ENCODE measurements at places on chromosomes 6 and 20.

DNA sequence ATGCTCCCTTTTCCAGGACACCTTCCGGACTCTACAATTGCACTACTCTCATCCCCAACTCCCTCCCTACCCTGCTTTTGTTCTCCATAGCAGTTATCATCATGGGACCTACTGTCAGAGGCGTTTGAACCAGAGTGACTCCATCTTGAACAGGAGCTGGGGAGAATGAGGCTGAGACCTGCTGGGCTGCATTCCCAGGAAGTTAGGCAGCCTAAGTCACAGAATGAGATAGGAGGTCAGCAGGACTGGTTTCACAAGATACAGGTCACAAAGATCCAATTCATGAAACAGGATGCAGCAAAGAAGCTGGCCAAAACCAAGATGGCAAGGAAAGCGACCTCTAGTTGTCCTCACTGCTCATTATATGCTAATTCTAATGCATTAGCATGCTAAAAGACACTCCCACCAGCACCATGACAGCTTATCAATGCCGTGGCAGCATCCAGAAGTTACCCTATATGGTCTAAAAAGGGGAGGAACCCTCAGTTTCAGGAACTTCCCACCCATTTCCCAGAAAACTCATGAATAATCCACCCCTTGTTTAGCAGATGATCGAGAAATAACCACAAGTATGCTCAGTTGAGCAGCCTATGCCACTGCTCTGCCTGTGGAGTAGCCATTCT, 15.6 kb downstream of the SLC13A3 start:
- no peaks in the 10 kb centered on the region for H3K36me3 ChIP-seq
- H3K27ac ChIP-seq: no peak overlapping the region
- H3K27me3 ChIP-seq: peaks cover 11% of the 10 kb centered on the region
- no peak for DNase-seq
- H3K4me3 ChIP-seq: no peak overlapping the region

DNA sequence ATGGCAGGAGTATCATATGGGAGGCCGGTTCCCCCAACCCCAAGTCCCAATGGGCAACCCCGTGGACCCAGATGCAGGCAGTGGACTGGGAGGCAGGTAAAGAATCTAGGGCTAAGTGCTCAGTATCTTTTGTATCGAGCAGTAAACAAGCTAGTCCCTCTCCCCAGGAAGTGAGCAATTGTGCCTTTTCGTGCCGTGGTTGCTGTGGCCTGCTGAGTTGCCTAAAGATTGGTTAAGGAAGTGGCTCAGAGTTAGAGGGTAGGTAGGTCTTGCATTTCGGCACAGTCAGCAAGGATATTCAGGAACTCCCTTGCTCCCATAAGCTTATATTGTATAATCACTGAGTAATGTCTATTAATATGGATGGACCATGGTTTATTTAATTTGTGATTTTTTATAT, 1.3 kb upstream of the DNAH8 start:
- H3K36me3 ChIP-seq: no peaks in the 10 kb centered on the region
- no peaks in the 10 kb centered on the region for H3K4me1 ChIP-seq
- no peak overlapping the region for H3K4me3 ChIP-seq
- H3K27ac ChIP-seq: no peak overlapping the region
- H3K27me3 ChIP-seq: peaks cover 41% of the 10 kb centered on the region

- H3K36me3 ChIP-seq: no peaks in the 10 kb centered on the region
- H3K4me3 ChIP-seq: no peak overlapping the region
- H3K27me3 ChIP-seq: no peaks in the 10 kb centered on the region
- peaks cover 9% of the 10 kb centered on the region for H3K4me1 ChIP-seq
Measured at GRCh38 chr6:154249499-154250298, 106.9 kb downstream of the IPCEF1 start.

GRCh38 chr6:107305391-107305790, 154.0 kb downstream of the PDSS2 start:
- H3K27me3 ChIP-seq: no peaks in the 10 kb centered on the region
- H3K27ac ChIP-seq: no peak overlapping the region
- H3K4me3 ChIP-seq: no peak overlapping the region

DNA sequence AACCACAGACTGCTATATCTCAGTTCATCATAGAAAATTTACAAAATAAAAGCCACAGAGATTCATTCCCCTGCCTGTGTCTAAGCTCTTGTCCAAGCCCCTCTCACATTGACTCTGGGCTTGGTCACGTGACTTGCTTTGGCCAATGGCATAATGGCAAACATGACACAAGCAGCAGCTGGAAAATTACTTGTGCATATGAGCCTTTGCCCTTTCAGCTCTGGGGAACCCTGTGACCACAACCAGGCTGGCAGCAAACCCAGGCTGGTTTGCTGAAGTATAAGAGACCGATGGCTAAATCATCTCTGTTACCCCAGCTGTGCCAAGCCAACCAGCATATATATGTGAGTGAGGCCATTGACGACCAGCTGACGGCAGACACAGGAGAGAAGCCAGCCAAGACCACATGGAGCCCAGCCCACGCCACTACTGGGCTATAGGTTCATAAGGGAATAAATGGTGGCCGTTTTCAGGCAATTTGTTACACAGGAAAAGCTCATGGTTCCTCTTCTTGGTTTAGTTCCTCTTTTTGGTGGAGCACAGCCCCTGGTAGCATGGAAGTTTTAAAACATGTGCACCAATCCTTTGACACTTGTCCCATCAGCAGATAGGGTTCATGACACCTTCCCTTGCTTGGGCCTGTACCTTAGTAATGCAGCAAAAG, 31.8 kb upstream of the RSPO4 start:
- H3K4me3 ChIP-seq: no peak overlapping the region

GRCh38 chr20:2135013-2135412, 33.4 kb downstream of the STK35 start:
- no peaks in the 10 kb centered on the region for H3K4me1 ChIP-seq
- no peaks in the 10 kb centered on the region for H3K27me3 ChIP-seq
- no peak overlapping the region for H3K27ac ChIP-seq
- H3K36me3 ChIP-seq: peaks cover 19% of the 10 kb centered on the region
- no peak for DNase-seq

- DNase-seq: no peak
- H3K4me1 ChIP-seq: peaks cover 4% of the 10 kb centered on the region
- no peak overlapping the region for H3K27ac ChIP-seq
- no peaks in the 10 kb centered on the region for H3K36me3 ChIP-seq
Measured at GRCh38 chr20:19918965-19919329, 98.2 kb upstream of the NAA20 start.

- peaks cover 53% of the 10 kb centered on the region for H3K27me3 ChIP-seq
- DNase-seq: peak; percentile 90
Measured at GRCh38 chr6:29723262-29723665, at the start of gene HLA-F. HLA-F (plus strand) TSS chr6:29723434; CDS start chr6:29723464, 30 bp downstream.

- H3K36me3 ChIP-seq: peaks cover 73% of the 10 kb centered on the region
- no peaks in the 10 kb centered on the region for H3K27me3 ChIP-seq
- DNase-seq: no peak
- no peaks in the 10 kb centered on the region for H3K4me1 ChIP-seq
- H3K27ac ChIP-seq: no peak overlapping the region
Measured at GRCh38 chr20:17595856-17596255, 26.0 kb downstream of the DSTN start.

DNA sequence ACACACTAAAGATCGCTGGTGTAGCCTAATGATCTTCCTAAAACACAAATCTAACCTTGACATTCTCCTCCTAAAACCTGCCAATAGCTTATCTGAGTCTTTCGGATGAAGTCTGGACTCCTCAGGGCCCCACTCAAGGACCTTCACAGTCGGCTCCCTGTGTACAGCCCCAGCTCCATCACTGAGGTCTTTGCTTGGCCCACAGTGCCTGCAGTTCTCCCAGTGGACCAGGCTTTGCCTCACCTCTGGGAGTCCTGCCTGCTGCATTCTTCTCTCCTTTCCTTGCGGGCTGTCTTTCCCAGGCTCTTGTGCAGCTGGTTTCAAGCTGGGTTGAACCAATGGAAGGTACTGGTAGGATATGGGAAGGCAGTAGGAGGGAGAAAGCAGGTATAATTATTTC, 122.6 kb upstream of the FERMT1 start:
- no peaks in the 10 kb centered on the region for H3K27me3 ChIP-seq
- H3K27ac ChIP-seq: no peak overlapping the region
- H3K36me3 ChIP-seq: no peaks in the 10 kb centered on the region
- DNase-seq: no peak

GRCh38 chr20:6152777-6153176, 29.9 kb upstream of the FERMT1 start:
- H3K4me3 ChIP-seq: no peak overlapping the region
- no peak overlapping the region for H3K27ac ChIP-seq

DNA sequence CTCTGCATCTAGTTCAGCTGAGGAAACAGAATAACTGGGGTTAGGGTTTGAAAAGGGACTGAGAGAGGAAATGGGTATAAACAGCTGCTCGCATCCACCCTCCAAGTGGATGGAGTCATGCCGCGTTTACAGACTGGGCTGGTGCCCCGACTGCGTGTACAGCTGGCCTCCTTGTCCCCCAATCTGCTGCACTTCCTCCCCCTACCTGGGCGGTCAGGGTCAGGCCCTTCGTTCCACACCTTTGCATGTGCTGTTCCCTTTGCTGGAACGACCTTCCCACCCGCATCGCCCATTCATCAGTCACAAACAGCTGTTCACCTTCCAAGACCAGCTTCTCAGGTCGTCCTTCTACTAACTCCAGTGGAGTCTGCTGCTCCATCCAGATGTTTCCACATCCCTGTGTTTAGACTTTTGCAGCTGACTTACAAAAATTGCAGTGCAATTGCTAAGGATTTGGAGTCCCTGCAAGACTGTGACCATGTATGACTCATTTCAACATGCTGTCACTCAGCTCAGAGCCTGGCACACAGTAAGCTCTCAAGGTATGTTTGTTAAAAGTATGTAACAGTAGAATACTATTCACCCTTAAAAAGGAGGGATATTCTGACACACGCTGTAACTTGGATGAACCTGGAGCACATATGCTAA, 129.3 kb downstream of the DTNBP1 start:
- H3K27ac ChIP-seq: no peak overlapping the region
- no peaks in the 10 kb centered on the region for H3K27me3 ChIP-seq
- no peak overlapping the region for H3K4me3 ChIP-seq
- peaks cover 13% of the 10 kb centered on the region for H3K36me3 ChIP-seq
- no peak for DNase-seq
- H3K4me1 ChIP-seq: peaks cover 14% of the 10 kb centered on the region

- DNase-seq: no peak
- H3K27ac ChIP-seq: no peak overlapping the region
- no peaks in the 10 kb centered on the region for H3K27me3 ChIP-seq
- no peaks in the 10 kb centered on the region for H3K36me3 ChIP-seq
Measured at GRCh38 chr6:125904871-125905270, 51.7 kb upstream of the HINT3 start.

DNA sequence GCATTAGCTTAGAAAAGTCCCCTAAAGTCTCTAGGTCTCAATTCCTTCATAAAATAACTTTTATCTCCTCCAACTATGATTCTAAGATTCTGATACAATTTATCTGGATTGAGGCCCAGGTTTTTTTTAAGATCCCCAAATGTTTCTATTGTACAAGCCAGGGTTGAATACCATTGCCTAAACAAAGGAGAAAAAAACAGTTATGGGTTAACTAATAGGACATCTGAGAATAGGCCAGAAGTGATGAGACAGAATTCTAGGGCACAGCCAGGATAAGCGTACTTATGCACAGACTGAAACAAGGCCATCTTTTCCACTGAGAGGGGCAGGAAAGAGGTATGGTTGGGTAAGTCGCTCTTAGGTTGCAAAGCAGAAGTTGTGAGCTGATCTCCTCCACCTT, 26.4 kb downstream of the EPB41L2 start:
- H3K36me3 ChIP-seq: no peaks in the 10 kb centered on the region
- no peaks in the 10 kb centered on the region for H3K27me3 ChIP-seq
- DNase-seq: no peak
- H3K4me1 ChIP-seq: no peaks in the 10 kb centered on the region
- H3K4me3 ChIP-seq: no peak overlapping the region

- no peak for DNase-seq
- peaks cover 11% of the 10 kb centered on the region for H3K27me3 ChIP-seq
- H3K4me3 ChIP-seq: no peak overlapping the region
- H3K4me1 ChIP-seq: no peaks in the 10 kb centered on the region
- no peak overlapping the region for H3K27ac ChIP-seq
Measured at GRCh38 chr20:49612127-49612738, 44.3 kb upstream of the PTGIS start.

- H3K27ac ChIP-seq: no peak overlapping the region
- H3K36me3 ChIP-seq: peaks cover 56% of the 10 kb centered on the region
- peak; percentile 63 for DNase-seq
Measured at GRCh38 chr6:106087548-106088325, 1.6 kb downstream of the PRDM1 start.

DNA sequence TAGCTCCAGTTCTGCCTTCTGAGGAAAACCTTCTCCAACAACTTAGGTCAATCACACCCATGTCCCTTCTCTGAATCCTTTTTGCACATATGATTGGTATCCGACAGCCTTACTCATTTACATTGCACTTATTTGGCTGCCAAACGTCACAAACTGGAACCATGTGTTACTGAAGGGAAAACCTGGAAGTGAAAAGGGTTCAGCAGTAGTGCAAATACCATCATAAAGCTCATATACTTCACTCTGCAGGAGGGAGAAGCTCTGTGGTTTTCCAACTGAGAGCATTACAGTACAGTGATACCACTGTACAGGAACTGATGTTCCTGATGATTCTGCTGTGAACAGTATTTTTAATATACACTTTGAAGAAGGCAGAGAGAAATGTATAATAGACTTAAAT, 87.8 kb downstream of the SLC16A10 start:
- DNase-seq: no peak
- H3K4me3 ChIP-seq: no peak overlapping the region
- no peaks in the 10 kb centered on the region for H3K27me3 ChIP-seq
- no peaks in the 10 kb centered on the region for H3K36me3 ChIP-seq

GRCh38 chr6:26045065-26045927, 41.9 kb upstream of the HFE start:
- no peak overlapping the region for H3K4me3 ChIP-seq
- no peaks in the 10 kb centered on the region for H3K36me3 ChIP-seq
- peaks cover 4% of the 10 kb centered on the region for H3K4me1 ChIP-seq
- DNase-seq: no peak
- H3K27ac ChIP-seq: no peak overlapping the region

- no peaks in the 10 kb centered on the region for H3K27me3 ChIP-seq
- no peaks in the 10 kb centered on the region for H3K4me1 ChIP-seq
- H3K36me3 ChIP-seq: no peaks in the 10 kb centered on the region
- H3K4me3 ChIP-seq: no peak overlapping the region
- no peak overlapping the region for H3K27ac ChIP-seq
- DNase-seq: no peak
Measured at GRCh38 chr6:129269891-129270290, 387.0 kb downstream of the LAMA2 start.

GRCh38 chr6:151240036-151240685, 394 bp downstream of the AKAP12 start:
- no peaks in the 10 kb centered on the region for H3K36me3 ChIP-seq
- H3K27me3 ChIP-seq: peaks cover 41% of the 10 kb centered on the region
- H3K4me1 ChIP-seq: peaks cover 4% of the 10 kb centered on the region
- peak overlapping the region; percentile 93 for H3K27ac ChIP-seq
- peak; percentile 96 for DNase-seq

- H3K27me3 ChIP-seq: no peaks in the 10 kb centered on the region
- DNase-seq: no peak
Measured at GRCh38 chr6:112245511-112246203, 8.7 kb downstream of the LAMA4 start.

GRCh38 chr6:39365281-39366074, 43.0 kb upstream of the KCNK16 start:
- no peak for DNase-seq
- no peaks in the 10 kb centered on the region for H3K36me3 ChIP-seq
- H3K4me3 ChIP-seq: no peak overlapping the region
- no peak overlapping the region for H3K27ac ChIP-seq
- H3K27me3 ChIP-seq: no peaks in the 10 kb centered on the region
